ENCODE measurements at places on chromosomes 2 and 18.

- DNase-seq: no peak
Measured at GRCh38 chr2:217783243-217783642, 219.6 kb downstream of the TNS1 start.

GRCh38 chr2:149064365-149064841 is 25.9 kb downstream of the LYPD6B start:
- DNase-seq: no peak

DNA sequence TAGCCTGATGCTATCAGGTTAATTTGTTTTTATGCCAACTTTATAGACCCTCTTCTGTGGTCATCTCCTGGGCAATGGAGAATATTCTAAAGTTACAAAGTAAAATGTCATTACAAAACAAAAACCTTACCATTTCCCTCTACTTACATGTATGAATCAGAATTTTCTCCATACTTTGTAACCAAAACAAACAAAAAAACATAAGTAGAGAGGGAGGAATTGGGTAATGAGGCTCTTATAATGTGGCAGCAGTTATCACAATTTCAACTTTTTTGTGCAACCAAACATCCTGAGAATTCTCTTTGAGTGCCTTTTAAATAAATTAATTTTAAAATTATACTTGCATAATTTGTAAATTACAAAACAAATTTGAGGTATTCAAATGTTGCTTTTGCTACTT is 332.8 kb downstream of the TXNL1 start:
- no peak for DNase-seq

DNA sequence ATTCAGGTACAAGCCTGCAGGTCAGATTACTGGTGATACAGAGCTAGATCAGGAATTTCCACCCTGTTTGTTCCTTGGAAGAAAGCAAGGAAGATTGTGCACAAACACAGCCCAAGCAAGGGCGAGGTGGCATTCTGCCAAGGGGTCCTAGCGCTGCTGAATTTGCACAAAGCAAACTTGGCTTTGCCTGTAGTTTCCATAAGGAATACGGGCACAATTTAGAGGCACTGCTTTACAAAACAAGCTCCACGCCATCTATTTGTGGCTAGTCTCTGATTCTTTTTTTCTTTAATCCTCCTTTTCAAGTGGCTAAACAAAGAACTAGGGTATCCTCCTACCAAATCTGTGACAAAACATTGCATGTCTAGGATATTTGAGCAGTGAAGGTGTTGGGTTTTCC is 195.5 kb upstream of the ACVR2A start:
- no peak for DNase-seq

DNA sequence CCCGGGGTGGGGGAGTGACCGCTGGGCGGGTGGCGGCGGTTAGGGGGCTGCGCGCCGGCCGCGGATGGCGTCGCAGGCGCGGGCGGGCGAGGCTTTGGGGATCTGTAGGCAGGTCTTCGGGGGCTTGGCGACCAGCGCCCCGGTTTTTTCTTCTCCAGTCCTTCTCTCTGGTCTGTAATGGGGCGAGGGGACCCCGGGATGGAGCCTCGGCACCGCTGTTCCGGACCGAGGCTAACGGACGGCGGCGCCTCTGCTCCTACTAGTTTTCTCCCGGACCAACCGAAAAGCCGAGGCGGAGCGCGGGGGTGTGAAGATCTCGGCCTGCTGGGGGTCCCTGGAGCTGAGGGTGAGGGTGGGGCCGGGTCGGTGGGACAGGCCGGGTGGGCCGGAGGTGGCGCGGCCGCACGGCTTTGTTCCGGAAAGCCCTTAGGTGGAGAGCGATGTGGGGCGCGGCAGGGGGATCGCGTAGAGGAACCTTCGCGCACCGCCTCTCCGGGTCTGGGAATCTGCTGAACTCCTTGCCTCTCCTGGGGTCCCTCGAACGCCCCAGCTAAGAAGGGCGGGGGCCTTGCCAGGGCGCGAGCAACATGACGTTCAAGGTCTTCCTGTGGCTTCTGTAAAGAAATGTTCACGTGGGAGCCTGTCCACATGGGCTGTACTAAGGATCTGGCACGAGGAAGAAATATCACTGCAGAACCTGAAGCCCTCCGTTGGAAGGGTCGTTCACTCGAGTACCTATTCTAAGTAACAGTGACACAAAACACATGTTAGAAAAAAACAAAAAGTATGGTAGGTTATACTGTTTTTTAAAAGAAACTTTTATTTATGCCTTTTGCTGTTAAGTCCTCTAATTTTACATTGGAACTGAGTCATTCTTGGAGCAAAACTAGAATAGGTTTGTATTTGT is 861 bp downstream of the SLC39A10 start:
- peak; percentile 73 for DNase-seq

DNA sequence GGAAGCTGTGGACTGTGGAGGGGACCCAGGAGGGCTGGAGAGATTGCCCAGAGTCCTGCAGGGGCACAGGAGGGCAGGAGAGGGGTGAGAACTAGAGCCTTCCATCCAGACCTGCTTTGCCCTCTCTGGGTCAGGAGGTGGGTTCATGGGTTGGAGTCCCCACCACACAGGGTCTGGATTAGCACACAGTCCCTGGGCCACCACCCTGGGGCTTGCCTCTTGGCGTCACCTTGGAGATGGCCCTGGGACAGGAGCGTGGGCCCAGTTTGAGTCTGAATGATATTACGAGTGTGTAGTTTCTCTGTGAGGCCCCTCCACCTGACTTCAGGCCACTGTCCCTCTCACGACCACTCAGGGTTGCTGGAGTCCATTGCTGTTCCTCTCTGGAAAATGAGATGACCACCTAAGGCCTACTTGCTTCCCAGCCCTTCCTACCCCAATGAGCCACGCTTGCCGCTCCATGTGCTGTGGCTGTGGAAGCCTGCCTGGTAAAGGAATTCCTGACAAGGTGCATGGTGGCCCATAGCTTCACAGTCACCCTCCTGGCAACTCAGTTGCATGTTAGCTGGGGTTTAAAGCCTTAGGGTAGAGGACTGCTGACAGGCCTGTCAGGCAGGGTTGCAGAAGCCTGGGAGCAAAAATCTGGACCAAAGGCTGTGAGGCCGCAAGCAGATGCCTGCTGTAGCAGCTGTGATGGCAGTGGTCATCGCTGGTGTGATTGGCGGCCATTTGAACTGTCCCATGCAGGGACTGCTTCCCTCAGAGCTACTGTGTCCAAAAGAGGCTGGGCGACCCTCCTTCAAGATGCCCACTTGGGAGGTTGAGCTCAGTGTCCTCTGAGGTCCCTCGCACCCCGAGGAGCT is 14.2 kb downstream of the ATOH8 start:
- DNase-seq: no peak

GRCh38 chr2:173667415-173667814 is 297.8 kb downstream of the SP3 start:
- no peak for DNase-seq

DNA sequence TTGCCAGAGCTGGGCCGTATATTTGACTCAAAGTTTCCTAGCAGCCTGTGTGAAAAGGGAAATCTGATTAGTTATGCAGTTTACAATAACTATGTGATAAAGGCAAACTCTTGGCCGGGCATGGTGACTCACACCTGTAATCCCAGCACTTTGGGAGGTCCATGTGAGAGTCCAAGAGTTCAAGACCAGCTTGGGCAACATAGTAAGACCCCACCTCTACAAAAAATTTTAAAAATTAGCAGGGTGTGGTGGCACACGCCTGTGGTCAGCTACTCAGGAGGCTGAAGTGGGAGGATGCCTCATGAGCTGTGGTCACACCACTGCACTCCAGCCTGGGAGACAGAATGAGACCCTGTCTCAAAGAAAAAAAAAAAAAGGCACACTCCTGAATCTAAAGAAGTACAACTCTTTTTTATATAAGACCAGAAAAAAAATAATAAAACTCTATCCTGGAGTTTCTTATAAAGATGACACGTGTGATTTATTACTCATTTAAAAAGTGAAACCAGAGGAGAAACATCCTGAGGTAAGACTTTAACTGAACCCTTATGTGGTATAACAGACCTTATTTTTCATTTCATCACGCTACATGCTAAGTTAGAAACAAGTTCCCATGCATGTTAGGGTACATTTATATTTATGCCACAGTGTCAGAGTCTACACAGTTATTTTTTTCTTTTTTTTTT is 32.6 kb upstream of the KCMF1 start:
- DNase-seq: peak; percentile 40

DNA sequence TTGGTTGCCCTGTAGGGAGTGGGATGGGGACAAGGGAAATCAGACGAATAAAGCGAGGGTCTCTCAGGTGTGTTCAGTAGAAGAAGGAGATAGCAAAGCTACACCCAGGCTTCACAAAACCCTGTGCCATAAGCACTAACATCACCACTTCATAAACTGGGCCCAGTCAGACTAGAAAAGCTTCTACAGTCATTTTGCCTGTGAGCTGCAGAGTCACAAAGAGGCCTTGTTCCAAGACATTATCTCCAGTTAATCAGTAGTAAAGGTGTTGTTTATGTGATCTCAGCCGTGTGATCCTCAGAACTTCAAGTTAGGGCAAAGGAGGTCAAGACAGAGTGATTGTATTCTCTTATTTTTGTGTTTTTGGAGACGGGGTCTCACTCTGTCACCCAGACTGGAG is 148.0 kb downstream of the GALR1 start:
- no peak for DNase-seq

Measured in CD4-positive, alpha-beta T cell treated with Interleukin-6 for 4 hours (primary cell).